ENCODE measurements at places on chromosomes 5 and 9.

DNA sequence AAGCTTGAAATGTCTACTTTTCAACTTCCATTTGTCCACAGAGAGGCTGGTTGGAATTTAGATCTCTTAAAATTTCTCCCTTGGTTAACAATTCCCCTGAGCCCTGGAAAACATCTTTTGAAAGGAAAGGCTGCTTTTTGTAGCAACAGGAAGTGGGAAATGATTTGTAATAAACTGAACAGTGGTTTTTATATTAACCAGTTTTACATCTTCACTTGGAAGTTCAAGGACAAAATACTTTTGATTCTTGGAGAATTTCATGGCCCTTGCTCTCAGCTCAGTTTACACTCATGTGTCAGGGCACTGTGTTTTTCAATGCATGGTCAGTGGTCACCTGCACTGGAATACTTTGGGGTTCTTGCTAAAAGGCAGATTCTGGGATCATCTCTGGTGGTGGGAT lies 9.9 kb downstream of the MLANA start:
- peaks cover 19% of the 10 kb centered on the region for H3K36me3 ChIP-seq
- H3K27ac ChIP-seq, result no peak overlapping the region
- H3K4me3 ChIP-seq, result no peak overlapping the region
- DNase-seq, result no peak

GRCh38 chr9:12954441-12954840 lies 179.6 kb downstream of the LURAP1L start:
- no peaks in the 10 kb centered on the region for H3K36me3 ChIP-seq
- H3K27ac ChIP-seq, result no peak overlapping the region
- no peaks in the 10 kb centered on the region for H3K27me3 ChIP-seq
- DNase-seq, result no peak
- no peaks in the 10 kb centered on the region for H3K4me1 ChIP-seq

GRCh38 chr5:68037546-68037945 lies 178.0 kb upstream of the PIK3R1 start:
- no peak for DNase-seq
- H3K4me3 ChIP-seq, result no peak overlapping the region
- no peaks in the 10 kb centered on the region for H3K4me1 ChIP-seq

GRCh38 chr5:113526421-113526820 lies 12.9 kb downstream of the YTHDC2 start:
- H3K27me3 ChIP-seq, result no peaks in the 10 kb centered on the region
- no peak for DNase-seq
- no peak overlapping the region for H3K4me3 ChIP-seq
- no peak overlapping the region for H3K27ac ChIP-seq

DNA sequence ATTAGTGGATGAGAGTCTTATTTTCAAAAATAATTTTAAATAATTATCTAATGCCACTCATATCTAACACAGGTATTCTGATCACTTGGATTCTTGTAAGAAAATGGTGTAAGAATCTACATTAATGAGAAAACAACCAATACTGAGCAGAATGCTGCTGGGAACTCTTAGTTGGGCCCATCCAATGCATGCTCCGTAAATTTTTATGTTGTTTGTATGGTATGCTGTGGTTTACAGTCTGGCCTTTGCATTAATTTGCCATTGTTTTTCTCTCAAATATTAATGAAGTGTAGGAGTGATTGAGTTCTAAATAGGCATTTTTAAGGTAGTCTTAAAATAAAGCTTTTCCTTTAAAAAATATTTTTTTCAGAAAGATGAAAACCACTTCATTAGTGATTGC lies 133.4 kb downstream of the ZSWIM6 start:
- H3K27me3 ChIP-seq, result no peaks in the 10 kb centered on the region
- DNase-seq, result no peak
- H3K27ac ChIP-seq, result no peak overlapping the region
- no peak overlapping the region for H3K4me3 ChIP-seq
- no peaks in the 10 kb centered on the region for H3K36me3 ChIP-seq

DNA sequence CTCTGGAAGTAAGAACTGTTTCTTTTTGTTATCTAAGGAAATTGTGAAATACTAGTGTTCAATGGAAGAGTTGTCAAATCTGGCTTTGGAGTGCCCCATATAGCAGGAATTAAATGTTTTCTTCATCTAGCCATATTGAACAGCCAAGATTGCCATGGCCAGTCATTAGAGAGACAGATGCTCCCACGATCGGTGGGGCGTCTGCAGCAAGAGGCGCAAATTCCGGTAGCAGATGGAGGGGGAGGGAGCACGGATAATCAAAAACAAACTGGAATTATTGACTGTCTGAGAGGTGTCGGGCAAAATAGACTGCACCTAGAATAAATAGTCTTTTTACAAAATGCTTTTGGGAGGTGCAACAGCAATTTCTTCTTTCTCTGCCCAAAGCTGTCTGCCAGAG lies 139.1 kb upstream of the FSTL4 start:
- no peaks in the 10 kb centered on the region for H3K4me1 ChIP-seq
- H3K27ac ChIP-seq, result no peak overlapping the region
- H3K27me3 ChIP-seq, result peaks cover 13% of the 10 kb centered on the region
- H3K36me3 ChIP-seq, result no peaks in the 10 kb centered on the region
- DNase-seq, result no peak

DNA sequence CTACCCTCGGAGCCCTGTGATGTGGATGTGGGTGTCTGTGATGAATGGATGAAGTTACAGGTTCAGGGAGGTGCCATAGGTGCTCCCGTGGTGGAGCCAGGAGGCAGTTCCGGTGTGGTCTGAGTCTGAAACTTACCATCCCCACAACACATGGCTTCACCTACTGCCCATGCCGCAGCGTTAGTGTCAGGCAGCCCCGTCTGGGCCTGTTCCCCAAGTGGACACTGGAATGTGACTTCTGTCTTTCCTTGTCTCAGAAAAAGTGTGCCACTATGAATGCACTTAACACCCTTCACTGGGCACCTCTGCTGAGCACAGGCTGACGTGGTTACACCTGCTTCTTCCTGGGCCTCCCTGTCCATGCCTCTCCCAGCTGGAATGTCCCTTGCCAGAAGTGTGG lies 8.6 kb downstream of the ANKRD33B start:
- H3K4me3 ChIP-seq, result no peak overlapping the region
- H3K4me1 ChIP-seq, result peaks cover 15% of the 10 kb centered on the region
- H3K27me3 ChIP-seq, result no peaks in the 10 kb centered on the region
- H3K36me3 ChIP-seq, result peaks cover 3% of the 10 kb centered on the region
- H3K27ac ChIP-seq, result no peak overlapping the region

- no peaks in the 10 kb centered on the region for H3K4me1 ChIP-seq
- H3K36me3 ChIP-seq, result no peaks in the 10 kb centered on the region
- H3K27ac ChIP-seq, result no peak overlapping the region
- no peak for DNase-seq
Measured at GRCh38 chr5:74042959-74043358, 417.0 kb downstream of the ARHGEF28 start.
